Right ventricle myocardium superior (tissue), 1 donor: ENCODE measurements at places on chromosomes 7 and 10.

GRCh38 chr10:117457932-117458331 is 82.7 kb upstream of the PDZD8 start:
- DNase-seq = no peak

DNA sequence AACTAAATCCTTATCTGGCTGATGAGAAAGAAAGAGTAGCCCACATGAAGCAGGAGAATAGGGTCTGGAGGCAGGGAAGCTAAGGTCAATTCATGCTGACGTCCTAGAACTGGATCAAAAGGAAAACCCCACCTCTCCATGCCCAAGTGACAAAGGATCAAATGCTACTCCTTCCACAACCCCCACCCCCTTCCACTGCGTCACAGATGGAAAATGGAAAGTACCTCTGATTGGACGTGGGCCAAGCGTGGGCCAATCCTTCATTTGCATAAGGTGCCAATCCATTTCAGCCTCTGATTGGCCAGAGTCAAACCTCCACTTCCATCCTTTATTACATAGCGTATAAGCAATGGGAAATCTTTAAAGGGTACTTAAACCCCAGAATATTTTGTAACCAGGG is 431.3 kb upstream of the ETV1 start:
- no peak for DNase-seq

DNA sequence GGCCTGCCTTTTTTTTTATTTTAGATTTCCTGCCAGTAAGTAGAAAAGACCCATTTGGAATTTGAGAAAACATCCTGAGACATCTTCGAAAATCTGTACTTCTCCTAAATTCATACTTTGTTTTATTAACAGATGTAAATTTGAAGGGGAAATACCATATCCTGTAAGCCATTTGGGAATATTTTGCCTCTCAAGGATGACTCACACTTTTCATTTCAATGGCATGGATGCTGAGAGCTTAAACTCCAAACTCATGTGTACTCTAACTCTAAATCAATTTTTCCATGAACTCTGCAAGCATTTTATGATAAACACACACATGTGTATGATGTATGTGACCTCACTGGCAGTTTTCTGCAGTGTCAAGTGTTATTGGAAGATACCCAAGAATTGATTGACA is 89.0 kb downstream of the SEMA3A start:
- DNase-seq = no peak

- DNase-seq = no peak
These were observed 706.4 kb downstream of the SORCS3 start for GRCh38 chr10:105347487-105347886.

- DNase-seq = no peak
These were observed 7.7 kb upstream of the COBL start for GRCh38 chr7:51324206-51324898.

DNA sequence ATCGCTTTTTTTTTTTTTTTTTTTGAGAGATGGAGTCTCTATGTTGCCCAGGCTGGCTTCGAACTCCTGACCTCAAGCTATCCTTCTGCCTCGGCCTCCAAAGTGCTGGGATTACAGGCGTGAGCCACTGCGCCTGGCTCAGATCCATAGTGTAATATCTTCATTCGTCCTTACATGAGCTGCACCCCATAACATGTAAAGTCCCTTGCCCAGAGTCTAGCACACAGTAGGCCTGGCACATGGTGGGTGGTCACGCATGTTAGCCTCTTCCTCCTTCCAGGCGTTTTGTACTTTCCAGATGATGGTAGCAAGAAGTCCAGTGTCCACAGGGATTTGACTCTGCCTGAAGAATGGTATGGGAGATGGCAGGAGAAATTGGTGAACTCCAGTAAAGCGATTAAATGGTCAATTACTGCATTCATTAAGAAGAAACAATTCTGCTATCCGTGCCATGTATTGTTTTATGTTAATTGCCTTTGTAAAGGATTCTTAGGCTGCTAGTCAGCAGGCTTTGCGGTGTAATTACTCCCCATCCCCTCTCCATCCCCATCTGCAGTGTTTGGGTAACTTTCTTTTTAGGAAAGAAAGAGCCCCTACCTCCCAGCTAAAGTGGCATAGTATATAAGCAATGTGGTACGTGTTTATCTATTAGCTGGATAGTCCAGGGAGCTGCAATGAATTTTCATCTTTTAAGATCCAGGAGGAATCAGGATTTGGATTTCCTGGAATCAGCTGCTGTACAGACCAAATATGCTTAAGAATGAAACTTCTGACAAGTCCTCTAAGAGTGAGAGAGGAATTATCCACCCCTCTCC is 1.2 kb downstream of the TPST1 start:
- no peak for DNase-seq

GRCh38 chr7:23888958-23889357 is 178.9 kb downstream of the STK31 start:
- no peak for DNase-seq

DNA sequence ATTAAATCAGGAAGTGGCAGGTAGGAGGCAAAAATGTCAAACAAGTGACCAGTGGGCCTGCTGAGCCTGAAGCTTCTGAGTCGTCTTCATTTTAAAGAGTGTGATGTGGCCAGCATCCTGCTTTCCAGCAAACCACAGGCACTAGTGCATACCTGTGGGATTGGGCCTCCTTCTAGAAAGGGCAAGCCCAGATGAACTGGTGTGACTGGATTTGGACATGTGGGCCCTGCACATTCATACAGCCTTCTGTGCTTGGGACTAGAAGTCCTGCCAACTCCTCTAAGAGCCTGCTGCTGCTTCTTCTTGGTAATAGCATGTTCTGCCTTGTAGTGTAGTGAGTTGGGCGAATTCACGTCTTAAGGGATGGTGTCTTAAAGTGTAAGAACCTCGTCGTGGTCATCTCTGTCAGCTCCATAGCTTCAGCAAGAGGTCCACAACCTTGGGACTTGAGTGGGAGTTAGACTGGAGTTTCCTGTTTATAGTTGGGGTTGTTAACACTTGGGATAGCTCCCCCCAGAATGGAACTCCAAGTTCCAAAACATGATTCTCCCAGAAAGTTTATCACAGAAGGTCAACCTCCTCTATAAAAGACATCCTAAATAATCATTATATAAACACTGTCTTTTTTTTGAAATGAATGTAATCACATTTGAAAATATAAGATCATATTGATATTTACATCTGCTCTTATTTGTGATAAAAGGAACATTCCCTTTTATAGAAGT is 11.2 kb downstream of the BMPER start:
- DNase-seq = no peak

- no peak for DNase-seq
These were observed 203.7 kb downstream of the GRID1 start for GRCh38 chr10:86162696-86163400.

- no peak for DNase-seq
These were observed 183.5 kb upstream of the INHBA start for GRCh38 chr7:41886262-41886900.

GRCh38 chr7:145169908-145170307 is 334.1 kb upstream of the TPK1 start:
- DNase-seq = no peak

DNA sequence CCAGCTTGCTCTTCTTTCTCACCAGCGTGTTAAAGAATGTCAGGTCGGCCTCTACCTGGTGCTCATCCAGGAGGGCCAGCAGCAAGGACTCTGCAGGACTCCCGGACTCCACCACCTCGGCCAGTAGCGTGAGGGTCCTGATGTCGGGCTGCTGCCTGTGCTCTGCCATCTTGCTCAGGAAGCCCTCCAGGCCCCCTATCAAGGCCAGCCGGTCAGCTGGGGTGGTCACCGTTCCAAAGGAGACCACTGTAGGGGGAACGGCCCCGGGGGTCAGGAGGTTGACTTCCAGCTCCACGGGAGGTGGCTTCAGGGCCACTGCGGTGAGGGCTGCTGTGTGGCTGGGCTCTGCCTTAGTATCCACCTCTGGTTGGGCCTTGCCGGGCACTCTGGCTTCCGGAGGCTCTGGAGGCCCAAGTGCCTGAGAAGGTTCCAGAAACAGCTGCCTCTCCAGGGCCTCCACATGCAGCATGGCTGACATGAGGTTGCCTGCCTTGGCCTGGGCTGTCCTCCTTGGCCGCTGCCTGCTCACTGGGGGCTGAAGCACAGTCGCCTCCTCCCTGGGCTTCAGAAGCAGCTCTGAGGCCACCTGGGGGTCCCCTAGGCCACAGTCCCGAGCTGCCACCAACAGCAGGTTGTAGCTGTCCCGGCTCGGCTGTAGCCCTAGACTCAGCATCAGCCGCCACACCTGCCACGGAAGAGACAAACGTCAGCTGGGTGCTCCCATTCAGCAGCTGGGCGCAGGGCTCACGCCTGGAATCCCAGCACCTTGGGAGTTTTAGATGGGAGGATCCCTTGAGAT is 13.5 kb downstream of the PTCD1 start:
- no peak for DNase-seq

DNA sequence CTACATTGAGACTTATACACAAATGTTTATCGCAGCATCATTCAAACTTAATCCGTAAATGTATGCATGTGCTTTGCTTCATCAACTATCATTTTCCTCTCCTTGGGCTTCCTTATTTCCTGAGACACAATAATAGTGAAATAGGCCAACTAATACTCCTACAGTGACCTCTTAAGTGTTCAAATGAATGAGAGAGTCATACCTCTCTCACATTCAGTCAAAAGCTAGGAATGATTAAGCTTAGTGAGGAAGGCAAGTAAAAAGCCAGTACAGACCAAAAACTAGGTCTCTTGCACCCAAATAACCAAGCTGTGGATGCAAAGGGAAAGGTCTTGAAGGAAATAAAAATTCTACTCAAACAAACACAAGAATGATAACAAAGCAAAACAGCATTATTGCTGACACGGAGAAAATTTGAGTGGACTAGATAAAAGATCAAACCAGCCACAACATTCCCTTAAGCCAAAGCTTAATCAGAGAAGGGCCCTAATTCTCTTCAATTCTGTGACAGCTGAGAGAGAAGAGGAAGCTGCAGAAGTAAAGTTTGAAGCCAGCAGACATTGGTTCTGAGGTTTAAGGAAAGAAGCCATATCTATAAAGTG is 72.3 kb downstream of the GLCCI1 start:
- no peak for DNase-seq

DNA sequence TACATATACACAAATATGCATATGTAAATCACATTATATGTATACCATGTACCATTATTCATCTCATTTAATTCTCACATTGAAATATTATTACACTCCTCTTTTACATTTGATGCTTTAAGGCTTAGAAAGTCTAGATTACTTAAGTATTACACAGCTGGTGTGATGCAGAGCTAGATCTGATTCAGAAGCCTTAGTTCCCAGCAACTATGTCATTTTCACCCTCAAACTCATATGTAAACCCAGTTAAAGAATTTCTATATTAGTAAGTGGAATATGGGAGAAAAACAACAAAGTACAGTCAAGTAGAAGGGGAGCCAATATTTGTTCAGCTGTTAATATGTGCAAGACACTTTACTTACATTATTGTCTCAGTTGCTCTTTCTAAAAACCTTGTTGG is 74.3 kb upstream of the CSTF2T start:
- DNase-seq = no peak

DNA sequence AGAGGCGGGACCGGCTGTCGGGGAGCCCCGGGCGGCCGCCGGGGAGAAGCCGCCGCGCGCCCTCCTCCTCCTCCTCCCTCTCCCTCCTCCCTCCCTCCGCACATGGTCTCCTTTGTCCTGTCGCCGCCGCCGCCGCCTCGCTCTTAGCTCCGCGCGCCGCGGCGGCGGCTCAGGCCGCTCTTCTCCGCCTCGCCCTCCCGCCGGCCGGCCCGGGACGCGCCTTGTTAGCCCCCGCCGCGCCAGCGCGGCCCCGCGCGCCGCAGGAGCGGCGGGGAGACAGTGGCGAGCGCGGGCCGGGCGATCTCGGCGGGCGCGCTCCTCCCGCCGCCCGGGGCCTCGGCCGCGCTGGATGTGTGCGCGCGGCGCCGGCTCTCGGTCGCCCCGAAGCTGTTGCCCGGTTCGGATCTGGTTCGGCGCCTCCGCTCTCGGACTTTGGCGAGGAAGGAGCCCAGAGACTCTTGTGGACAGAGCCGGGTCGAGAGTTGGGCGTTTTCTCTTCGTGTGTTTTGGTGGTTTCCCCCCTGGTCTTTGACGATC is 437.4 kb upstream of the GALNT17 start:
- peak; percentile 56 for DNase-seq

- DNase-seq = no peak
These were observed 64.7 kb downstream of the LRGUK start for GRCh38 chr7:134191876-134192275.

DNA sequence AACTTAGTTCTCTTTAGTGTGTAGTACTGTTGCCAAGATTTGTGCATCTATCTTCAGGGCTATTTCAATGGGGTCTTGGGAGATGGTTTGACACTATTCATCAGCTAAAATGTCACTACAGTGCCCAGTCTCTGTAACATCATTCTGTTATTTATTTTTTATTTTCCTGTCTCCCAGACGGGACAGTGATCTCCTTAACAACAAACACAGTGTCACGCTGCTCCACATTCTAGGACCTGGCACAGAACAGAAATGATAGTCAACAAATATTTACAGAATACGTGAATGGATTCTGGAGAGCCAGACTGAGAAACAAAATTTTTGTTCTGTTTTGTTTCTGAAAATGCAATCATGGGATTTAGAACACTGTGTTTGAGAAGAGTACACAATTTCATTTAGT is 937.7 kb upstream of the LRRN3 start:
- no peak for DNase-seq

GRCh38 chr7:1024331-1024841 is 20.0 kb upstream of the GPR146 start:
- no peak for DNase-seq

- no peak for DNase-seq
These were observed 357.3 kb downstream of the CRPPA start for GRCh38 chr7:16063716-16064675.

- DNase-seq = no peak
These were observed 235.2 kb upstream of the SP4 start for GRCh38 chr7:21192657-21193056.

DNA sequence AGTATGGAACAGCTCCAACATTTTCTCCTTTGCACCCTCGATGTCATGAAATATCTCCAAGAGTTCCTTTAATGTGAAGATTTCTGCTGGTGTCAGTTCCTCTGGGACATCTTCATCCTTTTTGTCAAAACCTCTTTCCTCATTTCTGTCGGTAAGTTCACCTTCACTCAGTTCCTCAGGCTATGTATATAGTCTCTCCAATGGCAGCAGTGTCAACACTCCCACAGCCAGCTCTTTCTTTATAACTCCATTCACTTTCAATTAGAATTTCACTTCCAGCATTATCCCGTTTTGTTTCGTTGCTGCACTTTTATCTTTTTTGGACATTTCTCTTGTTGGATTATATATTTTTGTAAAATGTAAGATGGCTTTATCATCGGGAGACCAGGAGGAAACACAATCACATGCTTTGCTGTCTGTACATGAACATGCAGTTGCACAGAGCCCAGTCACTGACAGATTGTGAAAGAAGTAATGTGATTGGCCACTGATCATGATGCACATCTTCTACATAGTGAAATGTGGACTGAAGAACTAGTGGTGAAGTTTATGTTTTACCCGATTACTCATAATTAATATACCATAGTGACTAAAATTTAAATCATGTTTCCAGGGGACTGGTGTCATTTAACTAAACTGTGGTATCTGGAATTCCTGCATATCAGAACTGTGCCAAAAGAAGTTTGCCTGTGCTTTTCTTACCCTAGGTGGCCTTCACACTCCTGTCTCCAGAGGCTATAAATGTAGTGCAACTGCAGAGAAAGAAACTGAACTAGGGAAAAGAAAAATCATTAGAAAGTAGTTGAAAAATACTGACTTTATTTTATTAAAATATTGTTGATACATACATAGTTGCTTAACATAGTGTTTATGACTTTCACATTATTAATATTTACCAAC is 289.6 kb downstream of the PPP1R3A start:
- no peak for DNase-seq
